ENCODE measurements at places on chromosomes 5 and 9.

DNA sequence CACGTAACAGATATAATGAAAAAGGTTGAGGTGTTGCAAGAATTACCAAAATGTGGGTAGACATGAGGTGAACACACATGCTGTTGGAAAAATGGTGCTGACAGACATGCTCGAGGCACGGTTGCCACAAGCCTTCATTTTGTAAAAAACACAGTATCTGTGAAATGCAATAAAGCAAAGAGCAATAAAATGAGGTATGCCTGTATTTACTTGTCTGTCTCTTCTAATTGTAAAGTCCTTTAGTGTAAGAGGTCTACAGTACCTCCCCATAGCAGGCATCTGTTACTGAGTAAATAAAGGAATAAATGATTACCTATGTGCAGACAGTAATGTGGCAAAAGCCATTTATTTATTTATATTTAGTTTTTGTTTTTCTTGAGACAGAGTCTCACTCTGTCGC, 3.0 kb upstream of the CAST start:
- no peak for DNase-seq

GRCh38 chr9:130682421-130683121, 11.0 kb upstream of the EXOSC2 start:
- DNase-seq: peak; percentile 12

GRCh38 chr5:23614422-23614821, 107.0 kb downstream of the PRDM9 start:
- DNase-seq: no peak

DNA sequence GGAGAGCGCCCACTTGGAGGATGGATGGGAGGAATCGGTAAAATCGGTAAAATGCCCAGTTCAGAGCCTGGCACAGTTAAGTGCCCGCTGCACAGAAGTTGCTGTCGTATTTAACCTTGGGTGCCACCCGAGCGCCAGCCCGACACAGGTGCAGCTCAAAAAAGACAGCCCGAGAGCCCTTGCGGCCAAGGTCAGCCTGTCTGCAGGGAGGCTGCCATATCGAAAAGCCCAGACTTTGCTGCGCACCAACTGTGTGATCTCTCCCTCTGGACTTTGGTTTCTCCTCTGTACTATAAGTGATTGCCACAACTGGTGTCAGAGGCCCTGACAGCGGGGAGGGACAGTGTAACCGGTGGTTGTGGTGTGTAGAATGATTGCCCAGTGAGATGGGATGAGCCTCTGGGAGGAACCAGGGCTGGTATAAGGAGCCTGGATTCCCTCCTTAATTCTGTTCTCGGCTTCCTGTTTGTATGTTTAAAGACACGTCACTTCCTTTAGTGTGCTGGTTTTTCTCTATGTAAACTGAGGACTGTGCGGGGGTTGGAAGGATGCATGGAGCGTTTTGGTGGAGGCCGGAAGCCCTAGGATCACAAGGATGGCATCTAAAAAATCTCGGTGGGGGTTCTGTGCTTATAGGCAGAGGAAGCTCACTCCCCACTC, 792 bp downstream of the NTMT1 start:
- DNase-seq: peak; percentile 71

GRCh38 chr5:157143127-157143971, 684 bp upstream of the MED7 start:
- no peak for DNase-seq

- no peak for DNase-seq
Measured at GRCh38 chr5:136141561-136141960, 8.9 kb downstream of the SMAD5 start.

GRCh38 chr5:8601831-8602354, 732.9 kb downstream of the MTRR start:
- DNase-seq: peak; percentile 1

GRCh38 chr5:139884144-139884543, 88.5 kb downstream of the PSD2 start:
- DNase-seq: no peak

GRCh38 chr5:83177803-83178202, 100.5 kb downstream of the XRCC4 start:
- DNase-seq: no peak

DNA sequence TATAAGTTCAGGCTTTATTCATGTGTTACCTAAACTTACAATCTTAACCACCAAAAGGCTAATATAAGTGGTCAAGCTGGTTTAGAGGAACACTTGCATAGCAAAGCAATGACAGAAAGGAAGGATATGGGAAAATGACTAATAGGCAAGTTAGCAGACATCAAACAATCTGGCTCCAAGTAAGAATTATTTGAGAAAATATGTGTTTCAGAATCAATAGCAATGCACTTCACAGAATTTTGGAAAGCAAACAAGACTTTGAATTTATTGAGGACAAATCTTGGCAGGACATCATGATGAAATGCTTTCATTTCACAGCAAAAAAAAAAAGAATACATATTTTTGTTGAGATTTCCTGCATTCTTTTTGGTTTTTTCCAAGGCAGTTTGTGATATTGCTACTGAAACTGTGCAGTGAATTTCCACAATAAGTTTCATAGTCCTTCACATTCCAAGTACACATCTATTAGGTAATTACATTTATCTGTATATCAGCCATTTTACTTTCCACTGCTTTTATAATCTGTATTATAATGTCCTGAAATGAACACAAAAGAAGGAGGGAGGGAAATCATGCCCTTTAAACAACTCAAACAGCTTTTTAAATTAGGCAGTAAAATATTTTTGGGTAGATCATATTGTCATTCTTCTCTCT, 417.9 kb downstream of the NR2F1-AS1 start:
- peak; percentile 81 for DNase-seq

- DNase-seq: no peak
Measured at GRCh38 chr5:137078171-137078665, 420.9 kb downstream of the SPOCK1 start.

DNA sequence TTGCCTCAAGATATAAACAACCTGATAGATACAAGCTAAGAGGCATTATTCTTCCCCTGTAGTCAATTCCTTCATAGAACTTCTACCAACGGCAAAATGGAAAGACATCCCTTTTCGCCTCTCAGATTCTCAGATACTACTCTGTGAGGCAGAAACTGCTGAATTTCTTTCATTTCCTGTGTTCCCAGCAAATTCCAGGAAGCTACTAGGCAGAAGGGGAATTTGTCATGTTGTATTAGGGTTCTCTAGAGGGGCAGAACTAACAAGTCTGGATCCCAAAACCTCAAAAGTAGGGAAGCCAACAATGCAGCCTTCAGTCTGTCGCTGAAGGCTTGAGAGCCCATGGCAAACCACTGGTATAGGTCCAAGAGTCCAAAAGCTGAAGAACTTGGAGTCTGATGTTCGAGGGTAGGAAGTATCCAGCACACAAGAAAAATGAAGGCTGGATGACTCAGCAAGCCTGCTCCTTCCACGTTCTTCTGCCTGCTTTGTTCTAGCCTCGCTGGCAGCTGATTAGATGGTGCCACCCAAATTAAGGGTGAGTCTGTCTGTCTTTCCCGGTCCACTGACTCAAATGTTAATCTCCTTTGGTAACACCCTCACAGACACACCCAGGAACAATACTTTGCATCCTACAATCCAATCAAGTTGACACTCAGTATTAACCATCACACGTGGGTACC, 15.2 kb downstream of the RNF180 start:
- DNase-seq: no peak

DNA sequence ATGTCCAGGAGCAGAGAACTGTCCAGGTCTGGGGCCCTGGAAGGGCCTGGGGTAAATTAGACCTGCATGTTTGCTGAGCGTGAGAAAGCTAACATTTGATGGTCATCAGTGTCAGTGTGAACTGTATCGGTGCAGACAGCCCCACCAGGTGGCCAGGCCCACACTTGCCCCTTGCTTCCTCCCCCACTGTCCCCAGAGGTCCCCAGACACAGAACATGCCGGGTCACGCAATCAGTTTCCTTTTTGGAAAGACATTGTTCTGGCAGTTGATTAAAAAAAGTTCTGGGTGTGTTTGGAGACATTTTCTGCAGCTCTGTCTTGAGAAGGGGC, 1.5 kb downstream of the NKD2 start:
- DNase-seq: no peak

- no peak for DNase-seq
Measured at GRCh38 chr5:7873216-7873615, 4.3 kb downstream of the MTRR start.

GRCh38 chr5:115472271-115473025, 72.1 kb downstream of the FEM1C start:
- no peak for DNase-seq
